ENCODE measurements at places on chromosomes 3 and 15.

GRCh38 chr3:191774485-191774884, 313.5 kb downstream of the PYDC2 start:
- DNase-seq, result no peak

DNA sequence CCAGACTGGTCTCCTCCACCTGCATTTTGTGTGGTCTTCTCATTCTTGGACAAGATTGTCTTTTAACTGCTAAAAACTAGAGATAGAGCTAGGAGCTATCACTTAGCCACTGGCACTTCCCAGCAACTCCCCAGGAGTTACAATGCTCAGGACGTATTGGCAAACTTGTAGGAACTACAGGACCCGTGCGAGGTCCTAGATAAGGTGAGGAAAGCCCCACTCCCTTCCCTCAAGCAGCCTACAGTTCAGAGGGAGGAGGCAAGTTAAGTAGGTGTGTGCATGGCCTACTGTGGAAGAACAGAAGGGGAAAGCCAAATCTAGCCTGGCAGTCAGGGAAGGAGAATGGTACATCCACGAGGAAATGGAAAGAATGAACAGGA, 504.7 kb upstream of the PROK2 start:
- DNase-seq, result no peak

- DNase-seq, result no peak
Observed at GRCh38 chr15:73142802-73143762, 90.8 kb downstream of the NEO1 start.

DNA sequence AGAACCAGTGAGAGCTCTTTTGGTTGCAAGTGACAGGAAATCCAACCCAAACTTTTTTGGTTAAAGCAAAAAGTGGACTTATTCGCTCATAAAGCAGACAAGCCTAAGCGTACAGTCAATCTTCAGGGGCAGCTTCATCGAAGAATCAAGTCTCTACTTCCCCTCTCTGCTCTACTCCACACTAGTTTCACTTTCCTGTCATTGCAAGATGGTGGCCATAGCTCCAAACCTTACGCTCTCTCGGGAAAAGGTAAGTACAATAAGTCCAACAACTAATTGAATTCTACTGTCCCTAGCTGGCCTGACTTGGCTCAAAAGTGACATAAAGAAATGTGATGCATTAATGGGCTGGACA, 24.9 kb upstream of the ZNF710 start:
- no peak for DNase-seq

- no peak for DNase-seq
Observed at GRCh38 chr3:54530944-54531343, 396.9 kb downstream of the LRTM1 start.

- DNase-seq, result no peak
Observed at GRCh38 chr3:13391308-13391707, 28.8 kb downstream of the NUP210 start.

GRCh38 chr15:73899197-73900094, 26.1 kb downstream of the TBC1D21 start:
- DNase-seq, result no peak

Data from NCI-H1048 (cell line).